ENCODE measurements at places on chromosomes 5 and 9.

GRCh38 chr9:36690412-36691168 is 117.9 kb downstream of the MELK start:
- DNase-seq: no peak

GRCh38 chr9:95030920-95031642 is 286.4 kb downstream of the FANCC start:
- DNase-seq: no peak

- DNase-seq: no peak
Observed at GRCh38 chr5:69230181-69230580, 4.5 kb upstream of the CDK7 start.

DNA sequence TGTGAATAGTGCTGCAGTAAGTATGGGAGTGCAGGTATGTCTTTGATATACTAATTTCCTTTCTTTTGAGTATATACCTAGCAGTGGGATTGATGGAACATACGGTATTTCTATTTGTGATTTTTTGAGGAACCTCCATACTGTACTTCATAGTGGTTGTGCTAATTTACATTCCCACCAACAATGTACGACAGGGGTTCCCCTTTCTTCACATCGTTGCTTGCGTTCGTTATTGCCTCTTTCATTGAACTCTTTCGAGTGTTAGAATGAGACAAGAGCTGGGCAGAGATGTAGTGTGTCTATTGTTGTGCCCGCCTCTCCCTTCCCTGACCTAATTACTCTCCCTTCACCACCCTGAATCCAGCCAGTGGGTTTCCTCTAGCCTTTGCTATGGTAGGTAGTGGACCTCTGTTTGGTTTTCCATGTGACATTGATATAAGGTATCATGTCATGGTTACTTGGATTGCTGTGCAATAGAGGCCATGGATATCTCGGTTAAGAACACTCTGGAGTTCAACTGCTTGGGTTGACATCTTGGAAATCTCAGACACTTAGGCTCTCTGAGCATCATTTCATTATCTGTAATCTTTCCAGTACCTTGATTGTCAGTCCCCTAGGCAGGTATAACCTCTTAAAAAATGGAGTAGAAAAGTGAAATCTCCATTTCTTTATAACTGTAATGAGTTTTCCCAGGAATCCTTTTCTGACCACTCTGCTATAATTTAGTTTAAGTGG is 19.5 kb downstream of the AOPEP start:
- no peak for DNase-seq

DNA sequence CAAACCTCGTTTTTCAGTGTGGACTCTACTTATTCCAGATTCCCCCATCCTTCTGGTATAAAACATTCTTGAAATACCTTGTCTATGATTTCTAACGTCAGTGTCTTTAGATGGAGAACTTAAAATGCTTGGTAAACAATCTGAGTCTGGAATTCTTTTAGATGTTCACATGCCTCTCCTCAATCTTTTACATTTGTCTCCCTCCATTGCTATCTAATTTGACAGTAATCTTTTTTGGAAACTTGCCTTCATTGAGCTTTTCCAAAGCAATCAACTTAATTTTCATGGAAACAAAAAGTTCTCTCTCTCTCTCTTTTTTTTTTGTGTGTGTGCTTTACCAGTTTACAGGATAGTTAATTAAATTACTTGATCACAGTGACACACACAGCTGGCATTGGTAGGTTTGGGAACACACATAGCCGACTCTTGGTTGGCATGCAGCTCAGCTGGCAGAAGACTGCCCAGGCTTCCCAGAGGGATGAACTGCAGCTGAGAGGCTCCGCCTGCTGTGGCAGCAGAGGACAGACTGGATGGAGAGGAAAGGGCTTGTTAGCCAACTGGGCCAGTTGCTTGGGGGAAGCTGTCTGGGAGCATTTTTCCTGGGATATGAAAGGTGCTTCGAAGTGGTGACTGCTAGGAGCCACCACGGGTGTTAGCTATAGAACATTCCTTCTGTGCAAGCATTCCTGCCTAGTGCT is 271.3 kb downstream of the ZSWIM6 start:
- no peak for DNase-seq

DNA sequence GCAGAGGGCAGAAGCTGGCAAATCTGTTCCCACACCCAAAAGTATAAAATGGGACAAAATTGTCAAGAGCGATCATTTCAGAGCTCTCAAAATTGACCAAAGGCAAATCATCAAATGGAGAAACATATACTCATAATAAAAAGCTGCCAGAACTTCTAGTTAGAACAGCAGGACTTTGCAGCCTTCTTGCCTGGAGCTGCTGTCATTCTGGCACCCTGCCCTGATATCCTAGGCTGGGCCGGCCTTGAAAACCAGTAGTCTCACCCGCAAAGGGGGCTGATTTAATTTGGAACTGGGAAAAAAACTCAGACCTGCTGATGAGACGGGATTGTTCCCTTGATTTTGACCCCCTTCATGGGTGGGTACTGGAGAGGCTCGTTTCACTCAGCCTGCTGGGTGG is 18.5 kb downstream of the OR2V1 start:
- no peak for DNase-seq

GRCh38 chr5:167489202-167489601 is 802.2 kb upstream of the WWC1 start:
- DNase-seq: no peak

DNA sequence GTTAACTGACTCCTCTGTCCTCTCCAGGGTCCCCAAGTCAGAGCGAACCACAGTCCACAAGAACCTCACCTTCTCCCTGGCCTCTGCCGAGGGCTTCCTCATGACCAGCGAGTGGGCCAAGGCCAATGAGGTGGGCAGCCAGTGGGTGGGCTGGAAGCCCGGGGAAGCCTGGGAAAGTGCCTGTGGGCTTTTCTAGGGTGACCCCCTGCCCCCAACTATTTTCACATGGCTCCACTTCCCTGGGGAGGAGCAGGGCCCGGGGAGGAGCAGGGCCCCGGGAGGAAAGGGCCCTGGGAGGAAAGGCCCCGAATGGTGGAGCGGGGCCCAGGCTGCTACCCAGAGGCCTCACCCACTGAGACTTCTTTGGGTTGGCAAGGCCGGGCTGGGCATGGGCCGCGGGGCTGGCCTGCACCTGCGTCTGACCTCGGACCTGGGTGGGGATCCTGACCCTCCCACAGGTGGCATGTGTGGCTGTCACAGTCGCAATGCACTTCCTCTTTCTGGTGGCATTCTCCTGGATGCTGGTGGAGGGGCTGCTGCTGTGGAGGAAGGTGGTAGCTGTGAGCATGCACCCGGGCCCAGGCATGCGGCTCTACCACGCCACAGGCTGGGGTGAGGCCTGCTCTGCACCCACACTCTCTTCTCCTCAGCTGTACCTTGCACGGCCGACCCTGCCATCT is 17.9 kb downstream of the ADGRD2 start:
- DNase-seq: no peak

DNA sequence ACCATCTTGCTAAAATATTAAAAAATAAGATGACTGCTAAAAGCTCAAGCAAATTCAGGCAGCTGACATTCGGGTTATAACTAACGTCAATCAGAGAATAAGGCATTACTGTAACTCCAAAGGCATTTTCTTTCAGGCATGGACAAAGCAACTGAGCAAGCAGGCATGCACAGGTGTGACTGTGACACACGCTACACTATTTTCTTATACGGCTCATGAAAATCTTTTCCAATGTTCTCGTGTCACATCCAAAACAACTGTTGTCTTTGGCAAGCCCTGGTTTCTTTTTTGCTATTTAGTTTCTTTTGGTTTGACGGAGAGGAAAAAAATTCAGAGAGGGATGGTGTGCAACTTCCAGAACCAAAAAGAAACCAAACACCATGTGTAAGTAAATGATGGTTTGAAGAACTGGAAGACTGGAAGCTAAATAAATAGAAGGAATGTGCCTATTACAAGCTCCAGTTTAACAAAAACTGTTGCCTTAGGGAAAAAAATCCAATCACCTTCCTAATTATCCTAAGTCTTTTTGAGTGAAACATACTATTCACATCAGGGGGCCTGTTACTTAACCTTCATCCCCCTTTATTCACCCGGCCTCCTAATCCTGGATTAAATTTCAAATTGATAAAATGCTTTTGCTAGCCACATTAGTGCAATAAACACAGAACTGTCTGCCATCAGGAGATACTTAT is 277.6 kb downstream of the PSAT1 start:
- DNase-seq: no peak

DNA sequence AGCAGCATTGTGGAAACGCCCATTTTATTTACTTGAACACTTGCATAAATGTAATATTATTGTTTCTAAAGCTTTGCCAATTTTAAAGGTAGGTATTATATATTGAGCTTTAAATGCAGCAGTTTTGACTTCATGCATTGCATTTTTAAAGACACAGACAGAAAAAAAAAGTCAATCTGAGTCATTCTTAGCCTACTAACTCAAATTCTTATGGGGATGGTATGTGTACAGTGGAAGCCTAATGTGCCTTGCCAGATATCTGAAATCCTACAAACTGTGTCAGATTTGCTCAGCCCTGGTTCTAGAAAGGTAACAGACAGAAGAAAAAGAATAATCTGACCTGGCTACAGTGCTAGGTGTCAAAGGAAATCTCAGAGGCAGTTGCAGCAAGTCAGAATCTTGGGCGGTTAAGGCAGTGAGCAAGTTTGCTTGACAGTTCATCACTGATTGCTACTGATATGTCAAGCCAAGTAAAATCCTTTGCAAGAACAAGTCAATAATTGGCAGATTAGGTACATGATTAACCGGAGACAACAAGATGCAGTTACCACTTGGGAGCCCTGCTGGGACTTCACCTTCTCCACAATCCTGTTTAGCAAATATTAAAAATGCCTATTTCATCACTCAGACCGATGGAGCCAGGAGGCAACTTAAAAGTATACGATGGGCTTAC is 224.8 kb upstream of the WWC1 start:
- no peak for DNase-seq

DNA sequence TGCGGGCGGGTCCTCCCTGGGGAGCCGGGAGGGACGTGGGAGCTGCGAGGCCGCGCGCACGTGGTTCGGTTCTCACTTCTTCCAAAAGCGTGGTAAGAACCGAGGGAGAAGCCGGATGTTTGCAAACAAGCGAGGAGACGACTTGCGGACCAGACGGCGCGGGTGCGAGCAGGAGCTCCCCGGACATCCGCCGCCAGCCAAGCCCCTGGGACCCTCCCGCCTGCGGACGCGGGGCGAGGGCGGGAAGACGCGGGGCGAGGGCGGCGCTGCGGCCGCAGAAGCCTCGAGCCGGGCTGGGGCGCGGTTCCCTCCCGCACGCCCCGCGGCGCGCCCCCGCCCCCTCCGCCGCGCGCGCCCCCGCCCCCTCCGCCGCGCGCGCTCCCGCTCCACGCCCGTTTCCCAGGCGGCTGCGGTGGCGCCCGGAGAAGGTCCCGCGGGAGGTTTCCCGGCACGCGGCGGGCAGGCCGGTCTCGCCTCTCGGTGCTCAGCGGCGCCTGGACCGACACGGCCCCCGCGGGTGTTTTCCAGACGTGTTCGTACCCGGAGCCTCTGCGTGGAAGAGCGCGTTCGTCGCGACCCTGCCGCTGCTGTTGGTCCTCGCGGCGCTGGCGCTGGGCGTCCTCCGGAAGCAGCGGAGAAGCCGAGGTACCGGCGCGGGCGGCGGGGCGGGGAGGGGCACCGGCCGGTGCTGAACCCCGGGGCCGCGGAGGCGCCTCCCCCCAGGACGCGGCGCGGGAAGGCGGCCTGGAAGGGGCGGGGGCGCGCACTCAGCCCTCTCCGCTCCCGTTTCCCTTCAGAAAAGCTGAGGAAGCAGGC is 12.8 kb downstream of the BTNL9 start:
- peak; percentile 62 for DNase-seq
